ENCODE measurements at places on chromosomes 7 and 10.

DNA sequence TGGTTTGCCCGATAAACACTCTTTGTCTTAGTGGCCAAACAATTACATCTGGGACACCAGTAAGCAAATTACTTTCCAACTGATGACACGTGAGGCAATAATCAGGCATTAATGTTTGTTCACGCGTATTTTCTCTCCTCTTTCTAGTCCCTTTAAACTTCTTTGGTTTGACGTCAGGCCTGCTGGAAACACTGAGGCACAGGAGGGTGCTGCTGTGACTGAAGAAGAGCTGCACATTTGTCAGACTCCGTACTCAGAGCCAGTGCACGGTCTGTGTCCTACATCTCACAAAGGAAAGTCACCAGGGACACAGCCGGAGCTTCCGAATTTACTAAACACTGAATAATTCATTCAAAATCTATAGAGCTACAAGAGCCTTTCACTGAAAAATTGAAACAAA, 57.6 kb upstream of the ANAPC16 start:
- no peak for DNase-seq

DNA sequence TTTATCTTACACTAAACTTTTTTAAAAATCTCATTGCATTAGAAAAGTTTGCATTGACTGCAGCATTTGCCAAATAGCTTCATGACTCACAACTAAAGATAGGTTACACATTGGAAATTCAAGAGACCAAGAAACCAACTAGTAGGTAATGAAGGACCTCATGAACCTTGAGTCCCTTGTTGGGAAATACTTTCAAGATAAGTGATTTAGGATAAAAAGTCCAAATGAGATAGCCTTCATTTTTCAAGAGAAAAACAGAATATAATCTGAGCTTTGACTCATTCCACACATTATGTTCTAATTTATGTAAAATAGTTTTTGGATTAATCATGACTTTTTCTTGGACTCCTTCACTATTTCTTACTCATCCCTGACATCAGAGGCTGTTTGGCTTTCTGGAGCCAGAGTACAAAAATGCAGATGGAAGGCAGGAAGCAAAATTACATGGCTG, 13.1 kb upstream of the LIPF start:
- DNase-seq: no peak

GRCh38 chr10:86673216-86673826, 5.0 kb downstream of the LDB3 start:
- no peak for DNase-seq

GRCh38 chr10:62037166-62037831, 135.8 kb downstream of the ARID5B start:
- DNase-seq: no peak

DNA sequence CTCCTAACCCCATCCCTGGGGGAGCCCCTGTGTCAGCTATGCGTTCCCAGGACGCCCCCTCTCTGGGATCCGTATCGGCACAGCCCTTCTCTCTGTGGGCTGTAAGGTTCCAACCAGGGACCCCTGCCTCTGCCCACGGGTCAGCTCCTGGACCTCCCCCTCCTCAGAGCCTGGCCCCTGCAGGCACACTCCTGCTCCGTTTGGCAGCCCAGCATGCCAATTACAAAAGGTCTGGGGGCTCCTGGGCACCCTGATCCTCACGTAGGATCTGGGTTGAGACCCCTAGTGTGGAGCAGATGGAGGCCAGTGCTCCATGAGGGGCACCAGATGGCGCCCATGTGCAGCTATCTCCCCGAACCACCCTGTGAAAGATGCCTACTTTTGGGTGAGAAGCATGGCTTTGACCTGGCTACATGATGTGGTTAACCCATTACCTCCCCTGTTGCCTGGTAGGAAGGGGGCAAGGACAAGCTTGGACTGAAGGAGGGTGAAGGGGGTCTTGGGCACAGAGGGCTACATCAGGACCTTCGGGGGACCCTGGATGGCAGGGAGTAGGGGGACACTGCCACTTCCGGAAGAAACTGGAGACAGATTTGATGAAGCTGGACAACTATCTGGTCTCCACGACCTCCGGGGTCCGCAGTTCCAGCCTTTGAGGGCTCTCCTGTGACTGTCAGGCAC, 9.0 kb downstream of the TACR2 start:
- DNase-seq: no peak

GRCh38 chr7:111517549-111517951, 44.7 kb downstream of the IMMP2L start:
- DNase-seq: no peak

DNA sequence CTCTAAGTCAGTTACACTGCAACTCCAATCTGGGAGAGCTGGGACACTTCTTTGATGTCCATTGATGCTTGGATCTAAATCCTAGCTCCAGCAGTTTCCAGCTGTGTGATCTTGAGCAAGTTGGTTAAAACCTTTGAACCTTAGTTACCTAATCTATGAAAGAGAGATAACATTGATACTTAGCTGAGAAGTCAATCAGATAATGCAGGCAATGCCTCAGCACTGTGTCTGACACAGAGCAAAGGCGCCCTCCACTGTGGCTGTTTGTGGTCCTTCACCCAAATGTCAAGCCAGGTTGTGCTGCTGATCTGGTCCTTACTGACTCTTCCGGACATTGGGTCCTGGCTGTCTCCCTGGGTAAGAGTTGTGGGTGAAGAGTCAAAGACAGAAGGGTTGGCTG, 20.2 kb downstream of the DNTT start:
- no peak for DNase-seq

GRCh38 chr10:7161484-7162250, 249.2 kb downstream of the SFMBT2 start:
- DNase-seq: no peak

GRCh38 chr10:61059636-61060035, 115.7 kb upstream of the RHOBTB1 start:
- no peak for DNase-seq
